ENCODE measurements at places on chromosomes 2 and 18. TPM values are rescaled to one million over a fixed set of nuclear protein-coding genes. Genes with fewer than 3 reads are reported as not detected.

Gene GPR45
- total RNA-seq = not detected

Gene SMC6
- total RNA-seq = 22.0 TPM

Gene SPATA3
- not detected for total RNA-seq

Gene SERPINB11
- total RNA-seq = not detected

Gene TUBA4B
- total RNA-seq = not detected

Gene DIS3L2
- 15.6 TPM for total RNA-seq

Gene KIAA2012
- total RNA-seq = not detected

Gene THAP4
- 46.4 TPM for total RNA-seq

Gene FAP
- 269 TPM for total RNA-seq

Gene ATG16L1
- total RNA-seq = 17.2 TPM

Gene ELMOD3
- total RNA-seq = 23.8 TPM

Gene OXER1
- not detected for total RNA-seq

Gene SP5
- not detected for total RNA-seq

Gene APOB
- not detected for total RNA-seq

Gene TGFA
- total RNA-seq = 17.3 TPM

Gene MRO
- total RNA-seq = not detected

Gene CLEC4F
- total RNA-seq = not detected

Gene SAG
- not detected for total RNA-seq

Gene TMEM200C
- total RNA-seq = not detected

Gene DNER
- 0.65 TPM for total RNA-seq

Gene XIRP2
- not detected for total RNA-seq

Gene C1QL2
- not detected for total RNA-seq
